ENCODE measurements at places on chromosomes 16 and 17.

GRCh38 chr16:87363771-87364455, 19.7 kb downstream of the FBXO31 start:
- DNase-seq: no peak

DNA sequence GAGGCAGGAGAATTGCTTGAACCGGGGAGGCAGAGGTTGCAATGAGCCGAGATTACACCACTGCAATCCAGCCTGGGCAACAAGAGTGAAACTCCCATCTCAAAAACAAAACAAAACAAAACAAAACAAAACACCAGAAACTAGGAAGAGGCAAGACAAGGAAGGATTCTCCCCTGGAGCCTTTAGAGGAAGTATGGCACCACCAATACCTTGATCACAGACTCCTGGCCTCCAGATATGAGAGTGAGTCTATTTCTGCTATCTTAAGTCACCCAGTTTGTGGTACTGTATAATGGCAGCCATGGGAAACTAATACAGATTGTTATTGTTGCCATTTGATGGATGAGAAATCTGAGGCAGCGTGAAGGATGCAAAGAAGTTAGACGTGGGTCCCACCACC, 14.6 kb upstream of the CPPED1 start:
- DNase-seq: no peak

DNA sequence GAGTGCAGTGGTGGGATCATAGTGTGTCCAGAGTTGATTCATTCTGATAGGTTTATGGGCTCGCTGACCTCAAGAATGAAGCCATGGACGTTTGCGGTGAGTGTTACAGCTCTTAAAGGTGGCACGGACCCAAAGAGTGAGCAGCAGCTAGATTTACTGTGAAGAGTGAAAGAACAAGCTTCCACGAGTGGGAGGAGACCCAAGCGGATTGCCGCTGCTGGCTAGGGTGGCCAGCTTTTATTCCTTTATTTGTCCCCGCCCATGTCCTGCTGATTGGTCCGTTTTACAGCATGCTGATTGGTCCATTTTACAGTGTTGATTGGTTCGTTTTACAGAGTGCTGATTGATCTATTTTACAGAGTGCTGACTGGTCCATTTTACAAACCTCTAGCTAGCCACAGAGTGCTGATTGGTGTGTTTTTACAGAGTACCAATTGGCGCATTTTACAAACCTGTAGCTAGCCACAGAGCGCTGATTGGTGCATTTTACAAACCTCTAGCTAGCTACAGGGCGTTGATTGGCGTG, 17.5 kb downstream of the CACNG4 start:
- no peak for DNase-seq

DNA sequence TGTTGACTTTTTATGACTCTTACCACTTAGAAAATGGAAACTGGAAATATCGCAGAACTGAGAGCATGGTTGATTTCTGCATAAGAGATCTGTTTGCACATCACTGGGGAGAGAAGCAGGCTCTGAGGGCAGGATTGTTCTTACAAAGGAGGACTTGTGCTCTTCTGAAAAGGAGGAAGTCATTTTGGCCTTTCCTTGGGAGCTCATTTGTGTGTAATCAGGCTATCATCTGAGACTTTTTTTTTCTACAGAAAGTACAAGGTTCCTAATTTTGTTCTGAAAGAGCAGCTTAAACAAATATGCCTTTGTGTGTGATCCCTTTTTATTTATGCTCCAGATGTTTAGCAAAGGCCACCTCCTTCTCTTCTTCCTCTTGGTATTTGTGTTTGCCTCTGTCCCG, 145.7 kb upstream of the CACNG5 start:
- DNase-seq: no peak

- DNase-seq: no peak
Observed at GRCh38 chr17:79459846-79460245, 151.0 kb downstream of the RBFOX3 start.

GRCh38 chr16:80704751-80705505, 99.5 kb downstream of the CDYL2 start:
- DNase-seq: no peak

DNA sequence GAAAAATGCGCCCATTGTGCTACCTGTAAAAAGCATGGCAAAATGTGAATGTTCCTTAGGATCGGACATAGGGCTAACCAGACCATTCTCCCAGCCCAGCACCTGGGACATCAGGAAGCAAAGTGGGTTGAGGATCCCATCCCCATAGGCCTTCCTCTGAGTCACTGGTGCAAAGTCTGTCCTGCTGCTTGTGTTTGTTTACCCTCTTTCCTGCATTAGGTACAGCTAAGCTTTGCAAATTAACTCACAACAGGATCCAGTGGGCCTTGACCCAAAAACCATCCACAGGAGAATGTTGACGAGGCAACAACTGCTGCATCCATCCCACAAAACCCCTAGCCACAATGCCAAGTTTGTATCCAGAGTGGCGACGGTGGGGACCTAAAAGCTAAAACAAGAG, 106.2 kb downstream of the GRIN2A start:
- no peak for DNase-seq

DNA sequence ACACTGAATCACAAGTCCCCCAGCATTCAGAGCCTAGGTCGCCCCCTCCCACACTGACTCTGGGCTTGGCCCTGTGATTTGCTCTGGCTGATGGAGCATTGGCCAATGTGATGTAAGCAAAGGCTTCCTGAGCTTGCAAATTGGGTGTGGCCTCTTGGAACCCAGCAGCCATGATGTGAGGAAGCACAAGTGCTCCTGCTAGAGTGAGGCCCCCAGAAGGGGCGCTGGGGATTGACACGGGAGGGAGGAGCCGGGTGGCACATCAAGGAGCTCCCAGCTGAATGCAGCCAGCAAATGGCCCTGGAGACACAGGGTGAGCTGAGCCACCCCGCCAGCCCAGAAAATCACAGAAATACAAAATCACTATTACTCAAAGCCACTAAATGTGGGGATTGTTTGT, 308.5 kb downstream of the C16orf95 start:
- no peak for DNase-seq

GRCh38 chr17:38584350-38584925, 21.3 kb downstream of the SRCIN1 start:
- peak; percentile 39 for DNase-seq

DNA sequence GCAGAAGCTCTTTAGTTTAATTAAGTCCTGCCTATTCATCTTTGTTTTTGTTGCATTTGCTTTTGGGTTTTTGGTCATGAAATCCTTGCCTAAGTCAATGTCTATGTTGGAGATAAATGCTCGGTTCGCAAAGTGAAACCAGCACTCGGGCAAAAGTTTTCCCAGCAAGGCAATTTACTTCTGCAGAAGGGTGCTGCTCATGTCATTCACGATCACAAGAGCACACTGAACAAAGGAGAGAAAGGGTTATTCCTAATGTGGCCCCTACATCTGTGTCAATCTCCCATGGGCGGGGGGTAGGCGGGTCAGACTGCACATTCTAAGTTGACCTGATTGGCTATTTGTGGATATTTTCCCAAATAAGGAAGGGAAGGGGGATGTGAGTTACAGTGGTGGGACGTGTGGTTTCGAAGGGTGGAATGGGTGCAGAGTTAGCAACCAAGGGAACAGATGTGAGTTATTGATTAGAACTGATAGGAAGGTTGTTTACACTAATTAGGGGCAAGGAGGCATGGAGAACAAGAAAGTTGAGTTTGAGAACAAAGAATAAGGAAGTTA, 23.0 kb downstream of the ATF7IP2 start:
- no peak for DNase-seq

DNA sequence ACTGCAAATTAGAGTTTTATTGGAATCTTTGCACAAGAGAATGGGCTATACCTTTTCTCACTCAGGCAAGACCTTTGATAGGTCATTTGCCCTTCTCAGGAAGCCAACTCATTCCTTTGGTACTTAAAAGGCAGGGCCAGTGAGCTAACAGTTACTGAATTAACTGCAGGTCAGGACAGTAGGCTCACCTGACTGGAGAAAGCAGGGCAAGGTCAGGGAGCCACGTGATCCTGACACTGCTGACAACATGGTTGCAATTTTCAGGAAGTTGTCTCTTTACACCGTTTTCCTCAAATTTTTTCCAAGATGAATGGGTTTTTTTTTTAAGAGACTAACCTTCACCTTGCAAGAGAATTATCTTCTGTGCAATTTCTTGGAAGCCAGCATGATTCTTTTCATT, 21.1 kb downstream of the CPSF4L start:
- DNase-seq: no peak

DNA sequence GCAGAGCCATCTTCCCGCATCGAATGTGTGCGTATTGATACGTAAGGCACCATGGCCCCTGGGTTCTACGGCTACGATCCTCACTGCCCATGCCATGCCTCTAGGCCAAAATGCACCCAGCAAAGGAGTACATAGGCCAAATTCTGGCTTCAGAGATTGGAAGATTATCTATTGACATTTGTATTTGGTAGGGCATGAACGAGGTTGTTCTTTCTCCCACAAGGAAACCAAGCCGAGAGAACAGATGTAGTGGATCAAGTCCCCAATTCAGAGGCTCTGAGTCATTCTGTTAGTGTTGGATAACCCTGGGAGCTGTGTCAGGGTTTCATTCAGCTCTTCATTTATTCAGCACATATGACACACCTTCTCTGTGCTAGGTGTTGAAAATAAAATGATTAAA, 36.5 kb downstream of the HOXB1 start:
- DNase-seq: no peak

- DNase-seq: no peak
Observed at GRCh38 chr17:68228817-68229570, 18.8 kb upstream of the AMZ2 start.

- no peak for DNase-seq
Observed at GRCh38 chr17:57593739-57594462, 151.2 kb downstream of the CCDC182 start.

DNA sequence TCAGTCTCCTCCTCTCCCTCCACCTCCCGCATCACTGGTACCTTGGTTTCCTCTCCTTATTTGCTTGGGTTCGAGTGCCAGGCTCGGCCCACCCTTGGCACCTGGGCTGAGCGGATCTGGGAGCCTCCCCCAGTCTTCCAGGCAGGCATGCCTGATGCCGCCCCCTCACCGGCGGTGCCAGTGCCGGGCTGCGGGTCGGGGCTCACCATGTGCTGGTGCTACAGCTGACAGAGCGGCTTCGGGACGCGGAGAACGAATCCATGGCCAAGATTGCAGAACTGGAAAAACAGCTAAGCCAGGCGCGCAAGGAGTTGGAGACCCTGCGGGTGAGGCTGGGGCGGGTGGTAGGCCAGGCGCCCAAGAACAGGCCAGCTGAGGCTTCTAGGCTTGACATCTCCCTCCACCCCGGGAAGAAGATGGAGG, 19.2 kb downstream of the FMNL1 start:
- no peak for DNase-seq

GRCh38 chr17:8060274-8060673, 21.4 kb downstream of the ALOX15B start:
- no peak for DNase-seq

- no peak for DNase-seq
Observed at GRCh38 chr16:57255686-57256415, 10.8 kb downstream of the ARL2BP start.

DNA sequence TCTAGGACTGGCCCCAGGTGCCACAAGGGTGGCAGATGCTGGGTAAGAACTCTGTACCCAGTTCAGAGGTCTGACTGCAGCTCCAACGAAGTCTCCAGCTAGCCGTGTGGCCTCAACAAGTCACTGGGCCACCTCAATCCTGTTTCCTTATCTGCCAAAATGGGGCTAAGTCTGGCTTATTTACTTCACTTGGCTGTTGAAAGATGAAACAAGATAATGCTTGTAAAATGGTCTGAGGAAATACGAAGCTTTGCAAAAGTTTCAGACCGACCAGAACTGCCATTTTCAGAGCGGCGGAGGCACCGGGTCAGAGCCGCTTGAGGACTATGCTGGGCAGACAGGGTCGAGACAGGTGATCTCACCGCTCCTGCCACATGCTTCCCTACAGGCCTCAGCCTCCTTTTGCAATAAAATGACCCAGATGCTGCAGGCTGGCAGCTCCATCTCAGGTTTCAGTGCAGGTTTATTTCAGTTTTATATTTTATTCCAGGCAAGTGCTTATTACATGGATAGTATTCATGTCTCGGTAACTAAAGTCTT, 17.2 kb downstream of the MNT start:
- DNase-seq: no peak

- peak; percentile 45 for DNase-seq
Observed at GRCh38 chr17:28416703-28417311, 10.8 kb upstream of the SLC46A1 start.

DNA sequence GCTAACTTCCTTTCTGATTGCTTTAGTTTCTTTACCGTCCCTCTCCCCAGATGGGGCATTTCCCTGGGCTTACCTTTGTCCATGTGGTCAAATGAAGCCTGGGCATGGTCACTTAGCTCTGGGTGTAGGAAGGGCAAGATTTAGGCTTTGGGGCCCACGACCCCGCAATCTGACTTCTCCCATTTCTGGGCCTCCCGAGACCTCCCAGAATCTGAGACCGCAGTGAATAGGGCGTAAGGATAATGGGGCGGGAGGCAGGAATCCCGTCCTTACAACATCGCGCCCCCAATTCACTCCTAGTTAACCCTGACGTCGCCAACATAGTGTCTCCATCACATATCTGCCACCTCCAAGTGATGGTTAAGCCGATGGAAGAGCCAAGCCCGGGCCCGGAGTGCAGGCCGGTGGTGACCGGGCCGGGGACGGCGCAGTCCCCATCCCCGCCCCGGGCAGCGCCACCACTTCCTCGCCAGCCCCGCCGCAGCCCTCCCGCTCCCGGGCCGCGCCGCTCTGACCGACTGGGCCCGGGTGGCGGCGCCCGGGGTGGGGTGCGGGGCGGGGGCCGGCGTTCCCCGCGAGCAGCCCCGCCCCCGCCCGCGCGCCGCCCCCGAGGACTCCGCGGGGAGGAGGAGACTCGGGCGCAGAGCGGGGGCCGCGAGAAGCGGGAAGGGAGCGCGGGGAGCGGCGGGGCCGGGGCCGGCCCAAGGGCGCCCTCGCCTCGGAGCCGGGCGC, at the start of gene RHBDL3:
TSS of gene RHBDL3 (plus strand) at position 641 of the 732 bp plus-strand sequence. CDS start 358 bp downstream, outside the sequence.
- no peak for DNase-seq

DNA sequence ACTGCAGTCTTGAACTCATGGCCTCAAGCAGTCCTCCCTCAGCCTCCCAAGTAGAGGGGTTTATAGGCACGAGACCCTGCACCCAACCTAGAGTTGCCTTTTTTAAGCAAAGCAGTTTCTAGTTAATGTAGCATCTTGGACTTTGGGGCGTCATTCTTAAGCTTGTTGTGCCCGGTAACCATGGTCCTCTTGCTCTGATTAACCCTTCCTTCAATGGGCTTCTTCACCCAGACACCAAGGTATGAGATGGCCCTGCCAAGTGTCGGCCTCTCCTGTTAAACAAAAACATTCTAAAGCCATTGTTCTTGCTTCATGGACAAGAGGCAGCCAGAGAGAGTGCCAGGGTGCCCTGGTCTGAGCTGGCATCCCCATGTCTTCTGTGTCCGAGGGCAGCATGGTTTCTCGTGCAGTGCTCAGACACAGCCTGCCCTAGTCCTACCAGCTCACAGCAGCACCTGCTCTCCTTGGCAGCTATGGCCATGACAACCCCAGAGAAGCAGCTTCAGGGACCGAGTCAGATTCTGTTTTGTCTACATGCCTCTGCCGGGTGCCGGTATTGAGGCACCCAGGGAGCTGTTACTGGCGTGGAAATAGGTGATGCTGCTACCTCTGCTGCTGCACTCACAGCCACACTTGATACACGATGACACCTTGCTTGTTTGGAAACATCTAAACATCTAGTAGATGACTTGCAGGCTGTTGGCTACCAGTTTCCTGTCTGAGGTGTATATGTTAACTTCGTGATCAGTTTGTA, 3.3 kb downstream of the RPL13 start:
- DNase-seq: no peak

All from NCI-H446 treated with DMSO at 0.1 percent for 48 hours (cell line).